ENCODE measurements at places on chromosomes 2 and 18.
A peak's percentile ranks its signal among the peaks of the same experiment; 100 is the strongest.

DNA sequence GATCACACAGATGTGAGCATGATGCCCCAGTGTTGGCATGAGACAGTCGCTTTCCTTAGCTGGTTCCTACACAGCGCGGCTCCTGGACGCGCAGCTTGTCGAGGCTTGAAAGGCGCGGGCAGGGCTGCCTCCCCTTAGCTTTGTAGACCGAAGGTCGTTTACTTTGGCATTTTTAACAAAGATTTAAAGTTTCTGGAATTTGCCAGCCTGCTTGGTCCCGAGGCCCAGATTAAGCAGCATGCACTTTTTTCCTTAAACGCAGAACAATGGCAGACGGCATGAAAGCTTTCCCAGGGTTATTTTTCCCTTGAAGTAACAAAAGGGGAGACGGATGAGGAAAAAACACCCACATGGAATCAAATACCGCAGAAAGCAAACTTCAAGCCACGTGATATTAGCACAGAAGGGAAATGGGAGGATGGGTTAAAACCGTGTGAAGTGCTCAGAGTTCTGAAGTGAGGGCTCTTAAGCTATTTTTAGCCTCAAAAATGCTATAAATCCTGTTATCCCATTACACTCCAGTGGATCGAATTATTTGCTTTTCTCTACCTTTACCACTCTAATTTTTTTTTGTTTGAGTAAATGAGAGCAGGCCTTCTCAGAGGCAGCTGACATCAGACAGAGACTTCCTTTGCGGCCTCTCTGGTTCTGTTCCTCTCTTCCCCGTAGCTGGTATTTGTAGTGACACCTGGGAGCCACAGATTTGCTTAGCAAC lies 55.7 kb downstream of the NPAS2 start:
- no peak for DNase-seq

- no peak for DNase-seq
These were observed 3.5 kb downstream of the EML6 start for GRCh38 chr2:54726940-54727339.

- no peak for DNase-seq
These were observed 616.1 kb upstream of the PKDCC start for GRCh38 chr2:41431756-41432155.

- DNase-seq, result no peak
These were observed 21.3 kb downstream of the LIMS1 start for GRCh38 chr2:108555572-108555971.

DNA sequence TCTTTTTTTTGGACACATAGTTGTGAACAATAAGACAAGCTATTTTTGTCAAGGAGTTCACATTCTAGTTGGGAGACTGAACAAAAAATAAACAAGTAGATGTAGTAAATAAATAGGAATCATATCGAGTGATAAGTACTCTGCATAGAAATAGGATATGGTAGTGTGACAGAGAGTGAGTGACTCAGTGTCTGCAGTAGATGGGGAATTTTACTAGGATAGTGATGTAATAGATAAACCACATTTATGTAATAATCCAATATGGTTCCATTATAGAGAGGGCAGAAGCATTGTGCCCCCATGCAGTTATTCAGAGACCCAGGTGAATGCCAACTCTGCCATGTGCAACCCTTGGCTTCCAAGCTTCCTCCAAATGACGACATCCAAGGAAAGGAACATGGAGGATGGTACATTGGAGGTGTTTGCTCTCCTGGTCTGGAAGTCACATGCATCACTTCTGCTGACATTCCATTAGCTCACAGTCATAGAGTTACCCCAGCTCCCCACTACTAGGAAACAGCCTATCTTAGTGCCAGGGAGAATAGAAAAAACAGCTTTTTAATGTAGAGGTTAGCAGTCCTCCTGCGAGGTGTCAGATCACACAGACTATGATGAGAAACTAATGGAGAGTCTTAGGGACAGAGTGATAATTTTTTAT lies 595.4 kb downstream of the NYAP2 start:
- DNase-seq, result no peak

- DNase-seq, result no peak
These were observed 611.0 kb downstream of the TSN start for GRCh38 chr2:122366427-122366826.

DNA sequence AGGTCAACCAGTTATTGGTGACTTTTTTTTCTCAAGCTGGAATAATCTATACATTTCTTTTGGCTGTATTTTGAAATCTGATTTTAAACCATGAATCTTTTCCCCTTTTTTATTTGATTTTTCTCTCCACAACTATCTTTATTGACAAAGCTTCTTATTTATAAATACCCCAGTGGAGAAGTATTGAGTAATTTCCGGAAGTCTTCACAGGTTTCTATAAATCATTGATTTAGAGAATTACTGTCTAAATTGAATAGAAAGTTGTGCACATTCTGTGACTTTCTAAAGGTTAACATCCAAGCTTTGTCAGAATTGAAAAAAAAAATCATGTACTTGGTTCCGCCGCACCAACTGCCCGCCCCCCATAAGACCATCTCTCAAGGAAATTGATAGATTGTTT lies 39.8 kb downstream of the XRCC5 start:
- DNase-seq, result no peak

DNA sequence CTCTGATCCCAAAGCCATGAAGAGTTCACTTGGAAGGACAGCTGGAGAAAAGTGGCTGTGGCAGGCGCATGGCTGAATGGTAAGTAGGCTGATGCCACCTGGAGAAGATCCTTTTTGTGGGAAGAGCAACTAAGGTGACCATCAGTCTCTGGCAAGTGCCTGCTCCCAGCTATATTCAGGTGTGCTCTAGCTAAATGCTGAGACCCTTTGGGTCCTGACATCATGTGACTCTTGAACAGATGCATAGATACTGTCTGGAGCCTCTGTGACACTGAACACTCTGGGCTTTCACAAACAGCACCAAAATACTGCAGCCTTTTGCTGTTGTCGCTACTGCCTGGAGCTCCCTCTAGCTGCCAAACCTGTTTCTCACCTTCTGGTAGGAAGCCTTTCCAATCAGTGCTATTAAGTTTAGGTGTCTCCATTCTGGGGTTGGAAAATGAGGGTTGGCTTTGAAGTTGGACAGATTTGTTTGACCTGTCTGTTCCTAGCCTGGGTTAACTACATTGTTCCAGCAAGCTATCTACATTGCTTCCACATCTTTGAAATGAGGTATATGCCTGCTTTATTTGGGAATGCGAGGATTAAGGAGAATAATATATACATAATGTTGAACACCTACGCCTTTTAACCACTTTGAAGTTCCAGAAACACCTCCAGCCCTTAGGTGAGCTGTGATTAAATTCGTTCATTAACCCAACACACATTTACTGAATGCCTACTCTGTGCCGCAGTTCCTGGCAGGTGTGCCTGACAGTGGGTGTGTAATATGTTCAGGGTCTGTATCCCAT lies 3.1 kb downstream of the EGR4 start:
- DNase-seq, result peak; percentile 39

DNA sequence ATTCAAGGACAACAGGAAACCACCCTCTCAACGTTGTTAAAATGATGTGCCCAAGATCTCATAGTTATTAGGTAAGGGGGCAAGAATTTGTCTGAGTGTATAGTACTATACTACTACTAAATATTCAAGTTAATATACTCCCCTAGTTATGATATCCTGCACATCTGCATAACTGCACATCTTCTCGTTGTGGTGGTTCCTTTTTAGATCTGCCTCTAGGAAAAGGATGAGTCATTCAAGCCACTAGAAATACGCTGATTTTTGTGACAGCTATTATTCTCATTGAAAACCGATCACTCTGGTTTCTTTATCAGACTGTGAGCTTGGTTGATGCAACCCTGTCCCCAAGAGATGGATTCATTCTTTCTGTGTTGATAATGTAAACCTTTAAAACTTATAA lies 1067.0 kb upstream of the FANCL start:
- DNase-seq, result no peak

DNA sequence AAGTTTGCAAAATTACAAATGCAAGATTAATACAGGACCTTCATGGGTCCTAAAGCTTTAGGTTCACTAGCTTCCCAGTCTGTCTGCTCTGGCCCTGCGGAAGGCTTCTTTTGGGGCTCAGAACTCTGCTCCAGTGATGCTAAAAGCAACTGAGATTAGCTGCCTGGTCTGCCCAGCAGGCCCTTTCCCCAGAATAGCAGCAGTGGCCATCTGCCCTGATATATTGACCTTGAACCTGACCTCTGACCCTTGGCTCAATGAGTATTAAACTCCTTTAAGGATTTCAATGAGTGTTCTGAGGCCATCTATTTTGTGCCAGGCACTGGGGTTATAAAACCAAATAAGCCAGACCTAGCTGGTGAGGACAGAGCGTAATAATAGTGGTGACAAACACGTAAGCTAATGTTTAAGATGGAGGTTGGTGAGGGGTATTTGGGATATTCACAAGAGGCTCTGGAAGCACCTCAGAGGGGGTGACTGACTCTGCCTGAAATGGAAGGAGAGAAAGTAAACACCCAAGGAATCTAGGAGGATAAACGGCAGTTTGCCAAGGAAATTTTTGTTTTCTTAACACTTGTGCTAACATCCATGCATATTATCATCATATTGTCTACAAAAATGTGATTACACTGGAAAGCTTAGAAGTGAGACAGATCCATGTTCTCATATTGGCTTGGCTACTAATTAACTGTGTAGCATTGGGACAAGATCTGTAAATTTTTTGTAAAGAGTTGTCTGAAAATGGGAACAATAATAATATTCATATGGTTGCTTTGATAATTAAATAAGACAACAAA lies 50.4 kb upstream of the LCLAT1 start:
- no peak for DNase-seq

DNA sequence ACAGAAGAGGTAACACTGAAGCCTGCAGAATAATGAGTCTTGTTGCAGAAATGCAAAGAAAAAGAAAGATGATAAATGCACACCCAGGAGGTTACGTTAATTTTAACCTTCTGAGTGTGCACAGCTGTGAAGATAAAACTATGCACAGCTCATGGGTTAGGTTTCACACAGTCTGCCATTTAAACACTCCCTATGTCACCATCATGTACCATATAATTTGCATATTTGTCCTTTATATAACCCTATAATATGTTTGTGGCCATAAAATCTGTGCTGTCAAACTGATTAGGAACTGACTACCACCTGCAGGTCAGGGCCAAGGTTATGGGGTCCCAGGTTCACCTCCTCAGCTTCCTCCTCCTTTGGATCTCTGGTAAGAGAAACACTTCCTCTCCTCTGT lies 205.5 kb downstream of the RPIA start:
- no peak for DNase-seq

GRCh38 chr2:110853516-110853915 lies 121.1 kb downstream of the ACOXL start:
- peak; percentile 60 for DNase-seq

DNA sequence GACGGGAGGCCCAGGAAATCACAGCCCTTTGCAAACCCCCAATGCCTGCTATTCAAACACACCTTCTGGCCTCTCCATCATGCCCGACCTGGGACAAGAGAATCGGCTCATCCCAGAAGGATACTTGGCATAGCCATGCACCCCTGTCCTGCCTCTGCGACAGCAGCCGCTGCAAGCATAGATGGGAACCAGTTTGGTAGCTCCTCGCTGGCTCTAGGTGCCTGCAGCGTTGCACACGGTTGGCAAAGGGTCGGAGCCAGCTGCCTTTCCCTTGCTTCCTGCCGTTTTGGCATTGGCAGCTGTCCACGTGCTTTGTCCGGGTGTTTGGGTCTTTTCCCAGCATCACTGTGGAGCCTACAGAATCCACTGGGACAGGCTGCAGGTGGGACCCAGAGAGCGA lies 76.9 kb downstream of the TWIST2 start:
- DNase-seq, result no peak

DNA sequence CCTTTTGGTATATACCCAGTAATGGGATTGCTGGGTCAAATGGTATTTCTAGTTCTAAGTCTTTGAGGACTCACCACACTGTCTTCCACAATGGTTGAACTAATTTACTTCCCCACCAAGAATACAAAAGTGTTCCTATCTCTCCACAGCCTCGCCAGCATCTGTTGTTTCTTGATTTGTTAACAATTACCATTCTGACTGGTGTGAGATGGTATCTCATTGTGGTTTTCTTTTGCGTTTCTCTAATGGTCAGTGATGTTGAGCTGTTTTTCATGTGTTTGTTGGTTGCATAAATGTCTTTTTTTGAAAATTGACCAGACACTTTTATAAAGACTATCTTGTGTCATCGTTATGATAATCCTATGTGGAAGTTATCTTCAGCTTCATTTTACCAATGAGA lies 16.0 kb upstream of the ATP8B1 start:
- DNase-seq, result no peak

DNA sequence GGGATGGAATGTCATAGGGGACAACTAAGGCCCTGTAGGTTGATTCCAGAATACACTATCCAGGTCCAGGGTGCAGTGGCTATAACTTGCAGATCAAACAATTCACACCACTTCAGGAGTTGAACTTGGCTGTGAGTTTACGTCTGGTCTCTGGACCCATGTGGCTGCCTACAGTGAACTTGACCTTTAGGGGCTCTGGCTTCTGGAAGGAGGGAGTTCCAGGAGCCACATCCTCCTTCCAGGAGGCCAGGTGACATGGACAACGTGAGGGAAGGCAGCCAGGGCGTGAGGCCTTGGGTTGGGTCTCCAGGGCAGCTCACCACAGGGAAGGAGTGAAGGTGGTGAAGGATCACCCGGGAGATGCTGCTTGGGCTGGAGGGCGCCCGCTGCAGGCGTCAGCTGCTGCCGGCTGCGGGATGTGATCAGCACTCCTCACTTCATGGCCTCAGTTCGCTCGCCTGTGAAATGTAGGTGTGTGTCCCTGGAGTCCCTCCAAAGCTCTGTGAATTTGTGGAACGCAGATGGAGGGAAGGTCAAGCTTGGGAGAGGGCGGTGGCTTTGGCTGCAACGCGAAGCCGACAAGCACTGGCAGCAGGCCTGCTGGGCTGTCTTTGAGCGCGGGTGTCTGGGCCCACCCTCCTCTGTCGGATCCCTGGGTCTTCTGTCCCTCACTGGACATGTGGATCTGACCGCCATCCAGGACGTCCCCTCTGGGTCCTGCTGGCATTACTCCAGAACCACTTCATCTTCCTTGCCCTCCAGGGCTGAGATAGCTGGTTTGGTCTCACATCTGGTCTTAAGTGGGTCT lies 146.5 kb downstream of the GLI2 start:
- DNase-seq, result no peak

DNA sequence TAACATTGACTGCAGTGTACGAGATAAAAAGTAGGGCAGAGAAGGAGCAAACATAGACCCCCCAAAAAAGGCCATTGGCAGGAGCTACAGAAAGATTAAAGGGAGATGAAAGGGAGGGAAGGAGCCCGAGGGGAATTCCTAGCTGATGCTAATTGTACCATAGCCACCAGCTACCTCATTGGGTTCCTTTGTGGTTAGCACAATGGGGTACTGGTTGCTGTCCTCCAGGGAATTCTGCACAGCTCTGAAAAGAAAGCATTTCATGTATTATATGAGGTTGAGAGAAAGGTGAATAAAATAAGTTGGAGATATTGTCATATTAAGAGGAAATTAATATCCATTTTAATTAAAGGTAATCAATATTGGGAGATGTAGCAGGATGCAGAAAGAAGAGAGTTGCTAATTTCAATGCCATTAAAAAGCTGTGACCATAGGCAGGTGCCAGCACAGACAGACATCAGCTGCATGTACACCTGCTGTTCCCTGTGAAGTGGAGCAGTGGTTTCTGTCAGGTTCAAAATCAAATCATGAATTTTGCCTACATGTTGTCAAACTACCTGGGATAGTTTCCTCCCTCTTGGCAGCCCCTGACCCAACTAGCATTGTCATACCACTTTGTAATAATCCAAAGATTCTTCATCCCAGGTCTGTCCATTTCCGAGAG lies 185.4 kb upstream of the DLGAP1 start:
- no peak for DNase-seq

GRCh38 chr2:197442857-197443256 lies 8.0 kb upstream of the SF3B1 start:
- DNase-seq, result no peak

All from CD4-positive, alpha-beta T cell treated with Interleukin-6 at 100 ng/mL for 8 hours (primary cell).